ENCODE measurements at places on chromosomes 6 and 20. TPM values are rescaled to one million over a fixed set of nuclear protein-coding genes. Genes with fewer than 3 reads are reported as not detected.

Gene KLC4
- total RNA-seq: 6.6 TPM

Gene BTN1A1
- total RNA-seq: not detected

Gene SMOC2
- not detected for total RNA-seq

Gene PTCRA
- total RNA-seq: not detected

Gene NMBR
- not detected for total RNA-seq

Gene CLDN20
- total RNA-seq: not detected

Gene ME1
- total RNA-seq: 40.1 TPM

Gene DNAH8
- not detected for total RNA-seq

Gene OPN5
- total RNA-seq: not detected

Gene GABRR1
- total RNA-seq: not detected

Gene TSPO2
- 0.10 TPM for total RNA-seq
